DMS153 (cell line): ENCODE measurements at places on chromosomes 7 and 10.
A peak's percentile ranks its signal among the peaks of the same experiment; 100 is the strongest.

DNA sequence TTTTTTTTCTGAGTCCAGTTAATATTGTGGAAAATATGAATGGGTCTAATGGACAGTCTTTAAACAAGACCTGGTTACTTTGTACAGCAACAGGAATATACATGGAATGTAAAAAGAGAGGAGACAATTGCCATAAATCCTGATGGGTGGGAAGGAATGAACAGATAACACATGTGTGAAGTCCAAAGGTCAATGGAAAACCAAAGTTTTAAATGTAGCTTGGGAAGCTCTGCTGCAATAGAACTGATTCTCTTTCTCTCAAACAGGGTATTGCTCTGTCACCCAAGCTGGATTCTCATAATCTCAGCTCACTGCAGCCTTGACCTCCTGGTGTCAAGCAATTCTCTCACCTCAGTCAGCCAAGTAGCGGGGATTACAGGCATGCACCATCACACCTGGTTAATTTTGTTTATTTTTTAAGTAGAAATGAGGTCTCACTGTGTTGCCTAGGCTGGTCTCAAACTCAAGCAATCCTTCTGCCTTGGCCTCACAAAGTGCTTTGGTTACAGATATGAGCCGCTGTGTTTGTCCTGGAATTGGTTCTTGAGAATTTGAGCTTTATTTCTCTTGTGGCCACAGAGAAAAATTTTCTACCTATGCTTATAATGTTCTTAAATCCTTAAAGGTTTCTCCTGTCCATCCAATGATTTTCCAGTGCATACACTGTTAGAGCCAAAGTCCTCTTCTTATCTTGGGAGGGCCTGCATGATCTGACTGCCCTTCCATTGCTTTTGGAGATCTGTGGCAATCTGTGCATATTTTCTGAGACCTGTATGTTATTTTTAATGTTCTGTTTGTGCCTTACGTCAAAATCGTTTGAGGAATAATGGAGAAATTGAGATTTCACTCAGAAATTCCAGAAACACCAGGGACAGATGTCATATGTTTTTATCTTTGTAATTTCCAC, 30.7 kb upstream of the ZNF92 start:
- DNase-seq, result no peak

- DNase-seq, result peak; percentile 48
Observed at GRCh38 chr7:48959676-48960075, 35.3 kb downstream of the CDC14C start.

GRCh38 chr10:75050149-75050919, 61.1 kb upstream of the SAMD8 start:
- DNase-seq, result no peak

- DNase-seq, result no peak
Observed at GRCh38 chr7:40658729-40659128, 523.9 kb downstream of the SUGCT start.

- DNase-seq, result no peak
Observed at GRCh38 chr10:29917311-29917710, 142.1 kb downstream of the JCAD start.

- DNase-seq, result no peak
Observed at GRCh38 chr10:23630885-23631284, 192.0 kb downstream of the OTUD1 start.

DNA sequence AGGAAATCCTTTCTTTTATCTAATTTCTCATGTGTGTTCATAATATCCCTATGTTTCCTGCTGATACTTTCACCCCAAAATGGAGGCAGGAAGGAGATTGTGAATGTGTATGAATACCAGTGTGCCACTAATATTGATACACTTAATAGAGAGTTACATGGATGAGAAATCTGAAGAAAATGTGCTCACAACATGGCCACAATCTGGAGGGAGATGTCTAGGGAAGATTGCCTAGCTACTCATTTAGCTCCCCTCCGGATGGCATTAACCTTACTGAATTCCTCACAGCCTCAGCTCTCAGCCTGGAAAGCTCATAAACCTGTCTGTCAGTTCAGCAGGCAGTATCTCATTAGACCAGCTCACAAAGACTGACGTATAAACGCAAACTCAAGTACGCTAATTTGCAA, 23.4 kb upstream of the DMTF1 start:
- DNase-seq, result peak; percentile 5

- DNase-seq, result no peak
Observed at GRCh38 chr10:122515588-122516231, 44.8 kb upstream of the DMBT1 start.

DNA sequence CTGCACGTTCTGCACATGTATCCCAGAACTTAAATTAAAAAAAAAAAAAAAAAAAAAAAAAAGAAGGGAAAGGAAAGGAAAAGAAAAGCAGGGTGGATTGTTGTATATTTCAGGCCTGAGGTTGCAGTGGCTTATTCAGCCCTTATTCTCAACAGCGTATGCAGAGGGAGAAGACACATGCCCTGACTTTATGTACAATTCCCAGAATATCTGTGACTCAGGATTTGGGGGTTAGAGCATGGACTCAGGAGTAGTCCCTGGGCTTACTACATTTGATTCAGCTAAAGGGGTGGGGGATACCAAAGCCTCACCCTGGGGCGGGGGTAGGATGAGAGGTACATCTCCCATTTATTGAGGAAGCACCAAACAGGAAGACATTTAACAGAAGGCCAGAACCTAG, 137.4 kb downstream of the MYOF start:
- no peak for DNase-seq

DNA sequence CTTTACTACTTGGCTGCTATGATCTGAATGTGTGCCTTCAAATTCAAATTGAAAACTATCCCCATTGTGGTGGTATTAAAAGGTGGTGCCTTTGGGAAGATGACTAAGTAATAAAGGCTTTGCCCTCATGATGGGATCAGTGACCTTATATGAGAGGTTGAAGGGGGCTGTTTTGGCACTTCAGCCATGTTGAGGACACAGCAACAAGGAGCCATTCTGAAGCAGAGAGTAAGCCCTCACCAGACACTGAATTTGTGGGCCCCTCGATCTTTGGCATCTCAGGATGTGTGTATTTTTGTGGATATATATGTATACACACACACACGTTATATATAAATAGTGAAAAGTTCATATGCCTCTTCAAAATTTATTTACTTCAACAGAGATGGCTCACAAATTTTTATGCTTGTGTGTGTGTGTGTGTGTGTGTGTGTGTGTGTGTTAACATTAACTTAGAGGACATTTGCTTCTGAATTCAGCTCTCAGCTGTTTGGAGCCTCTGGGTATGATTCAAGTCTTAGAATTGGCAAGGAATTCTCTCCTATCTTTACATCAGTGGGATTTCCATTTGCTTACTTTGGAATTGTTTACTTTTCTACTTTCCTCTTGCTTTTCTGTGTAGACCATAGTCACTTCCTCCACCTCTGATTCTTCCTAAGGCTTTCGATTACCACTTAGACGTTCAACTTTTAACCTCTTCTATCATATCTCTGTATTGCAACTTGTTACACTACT, 66.6 kb downstream of the MAGI2 start:
- no peak for DNase-seq

DNA sequence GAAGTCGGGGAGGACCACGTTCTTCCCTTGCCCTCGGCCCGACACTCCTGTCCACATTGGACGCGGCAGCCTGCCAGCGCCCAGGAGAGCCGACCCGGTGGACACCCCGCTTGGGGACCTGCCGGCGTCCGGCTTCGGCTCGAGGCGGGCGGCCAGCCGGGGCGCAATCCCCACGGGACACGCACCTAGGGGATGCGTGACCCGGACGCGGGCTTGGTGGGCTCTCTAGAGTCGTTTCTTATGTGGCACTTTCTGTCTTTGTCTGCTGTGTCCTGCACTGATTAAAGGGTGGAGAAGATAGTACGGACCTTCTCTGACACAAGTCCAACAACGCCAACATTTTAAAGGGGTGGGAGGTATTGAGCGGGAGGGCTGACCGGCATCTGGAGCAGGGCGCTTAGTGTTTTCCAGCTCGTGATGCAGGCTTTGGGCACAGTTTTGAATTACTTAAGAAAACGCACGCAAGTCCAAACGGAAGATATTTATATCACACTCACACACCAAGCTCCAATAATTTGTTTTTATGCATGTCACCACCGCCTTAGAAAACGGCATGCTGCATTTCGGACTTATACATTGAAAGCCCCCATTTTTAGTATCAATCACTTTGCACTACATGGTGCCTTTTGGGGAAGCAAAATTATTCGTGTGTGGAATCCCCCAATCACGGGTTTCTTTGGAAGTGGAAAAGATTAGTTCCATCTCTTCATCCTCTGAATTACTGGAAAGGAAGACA, 3.9 kb upstream of the SPAG6 start:
- no peak for DNase-seq

GRCh38 chr10:58414270-58415041, 29.2 kb downstream of the TFAM start:
- peak; percentile 21 for DNase-seq

GRCh38 chr7:28980451-28981160, 22.5 kb upstream of the TRIL start:
- DNase-seq, result no peak

DNA sequence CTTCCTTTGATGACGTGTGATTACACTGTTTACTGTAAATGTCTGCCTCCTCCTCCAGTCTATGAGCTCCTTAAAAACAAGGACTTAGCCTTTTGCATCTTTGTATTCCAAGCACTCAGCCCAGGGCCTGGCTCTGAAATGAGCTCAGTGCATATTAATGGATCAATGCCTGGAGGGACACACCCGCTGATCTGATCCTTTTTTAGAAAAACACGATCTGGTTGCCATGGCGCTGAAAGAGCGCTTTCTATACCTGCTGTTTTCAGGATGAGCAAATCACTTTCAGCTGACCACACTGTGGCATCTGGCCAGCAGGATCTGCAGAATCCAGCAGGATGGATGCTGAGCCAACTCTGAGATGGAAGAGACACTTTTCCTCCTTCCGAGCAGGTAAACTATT, 37.8 kb upstream of the GARS1 start:
- peak; percentile 80 for DNase-seq

DNA sequence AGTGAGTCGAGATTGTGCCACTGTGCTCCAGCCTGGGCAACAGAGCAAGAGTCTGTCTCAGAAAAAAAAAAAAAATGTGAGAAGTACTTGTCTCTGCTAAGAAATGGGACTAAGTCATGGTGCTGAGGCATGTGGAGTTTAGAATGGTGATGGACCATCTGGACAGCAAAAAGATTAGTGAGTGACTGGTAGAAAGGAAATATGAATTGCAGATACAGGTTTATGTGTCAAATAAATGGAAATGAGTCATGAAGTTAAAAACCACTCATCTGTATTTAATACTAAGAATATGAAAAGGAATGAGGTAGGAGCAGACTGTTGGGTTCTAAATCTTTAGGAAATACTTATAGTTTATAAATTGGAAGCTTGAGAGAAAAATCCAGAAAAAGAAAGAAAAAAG, 625.7 kb upstream of the ANKRD30A start:
- DNase-seq, result no peak

DNA sequence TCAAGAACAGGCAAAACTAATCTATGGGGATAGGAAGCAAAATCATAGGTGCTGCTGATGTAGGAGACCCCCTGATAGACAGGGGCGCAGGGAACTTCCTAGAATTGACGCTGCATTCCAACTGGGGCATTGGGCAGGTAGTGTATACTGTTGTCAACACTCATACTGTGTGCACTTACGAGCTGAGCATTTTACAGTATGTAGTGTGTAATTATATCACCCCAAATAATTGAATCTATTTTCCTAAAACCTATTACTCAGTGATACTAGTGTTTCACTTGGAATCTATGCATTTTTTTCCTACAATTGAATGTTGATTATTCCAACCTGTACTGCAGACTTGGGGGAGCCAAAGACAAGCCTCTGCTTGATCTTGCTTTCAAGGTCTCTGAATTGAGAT, 207.0 kb upstream of the PRKCQ start:
- DNase-seq, result no peak
